Esophagus (tissue), 2 donors: ENCODE measurements at places on chromosomes 7 and 10. TPM values are rescaled to one million over a fixed set of nuclear protein-coding genes. Genes with fewer than 3 reads are reported as not detected.

Gene PRR15
- polyA plus RNA-seq = 0.95 TPM

Gene EPHB4
- polyA plus RNA-seq = 12.8 TPM

Gene PIP
- not detected for polyA plus RNA-seq

Gene NACAD
- 0.37 TPM for polyA plus RNA-seq

Gene COL13A1
- polyA plus RNA-seq = 0.95 TPM

Gene GBX1
- not detected for polyA plus RNA-seq

Gene SKIDA1
- polyA plus RNA-seq = 0.19 TPM

Gene MACC1
- polyA plus RNA-seq = 4.9 TPM

Gene CLCN1
- polyA plus RNA-seq = 0.44 TPM

Gene ERVW-1
- not detected for polyA plus RNA-seq

Gene SOSTDC1
- polyA plus RNA-seq = 2.1 TPM

Gene TMEM213
- polyA plus RNA-seq = not detected

Gene RAMP3
- polyA plus RNA-seq = 12.1 TPM

Gene FIGNL1
- 10.7 TPM for polyA plus RNA-seq

Gene MDFIC
- polyA plus RNA-seq = 9.8 TPM

Gene HTR7
- 0.10 TPM for polyA plus RNA-seq

Gene C10orf143
- polyA plus RNA-seq = 3.7 TPM

Gene CALML5
- 185 TPM for polyA plus RNA-seq

Gene AKR1E2
- polyA plus RNA-seq = 1.1 TPM

Gene OPN1SW
- polyA plus RNA-seq = not detected

Gene PLAU
- polyA plus RNA-seq = 7.0 TPM

Gene LRRC17
- polyA plus RNA-seq = 0.27 TPM

Gene LRRC72
- not detected for polyA plus RNA-seq

Gene ITPRID1
- not detected for polyA plus RNA-seq

Gene CYP2C9
- polyA plus RNA-seq = 8.7 TPM

Gene XRCC2
- polyA plus RNA-seq = 2.0 TPM

Gene STEAP4
- polyA plus RNA-seq = 6.2 TPM

Gene SLC18A3
- not detected for polyA plus RNA-seq

Gene TMEM273
- 3.8 TPM for polyA plus RNA-seq

Gene UPK3B
- polyA plus RNA-seq = 63.9 TPM

Gene SLC13A1
- not detected for polyA plus RNA-seq

Gene CDH23
- 1.6 TPM for polyA plus RNA-seq

Gene ASAH2
- 0.20 TPM for polyA plus RNA-seq

Gene INMT
- polyA plus RNA-seq = 2.4 TPM

Gene TAS2R41
- polyA plus RNA-seq = not detected

Gene CYP2E1
- polyA plus RNA-seq = 19.3 TPM

Gene TACC2
- 51.8 TPM for polyA plus RNA-seq

Gene CEP55
- 8.3 TPM for polyA plus RNA-seq

Gene FGFBP3
- 0.84 TPM for polyA plus RNA-seq

Gene CALML3
- 224 TPM for polyA plus RNA-seq

Gene HPS1
- 24.6 TPM for polyA plus RNA-seq

Gene WNT8B
- not detected for polyA plus RNA-seq

Gene BTBD16
- polyA plus RNA-seq = 0.04 TPM

Gene CTNNA3
- 0.10 TPM for polyA plus RNA-seq

Gene CXCL12
- polyA plus RNA-seq = 7.9 TPM

Gene NPVF
- not detected for polyA plus RNA-seq

Gene KLLN
- polyA plus RNA-seq = 0.15 TPM

Gene C10orf71
- polyA plus RNA-seq = not detected

Gene FRMPD2
- 0.02 TPM for polyA plus RNA-seq

Gene GOLGA7B
- 2.2 TPM for polyA plus RNA-seq

Gene HOXA5
- 1.7 TPM for polyA plus RNA-seq

Gene BAZ1B
- polyA plus RNA-seq = 10.9 TPM

Gene NT5C2
- polyA plus RNA-seq = 75.0 TPM

Gene CALHM1
- polyA plus RNA-seq = not detected

Gene PPP3CB
- 16.7 TPM for polyA plus RNA-seq
